ENCODE measurements at places on chromosomes 12 and 14.

DNA sequence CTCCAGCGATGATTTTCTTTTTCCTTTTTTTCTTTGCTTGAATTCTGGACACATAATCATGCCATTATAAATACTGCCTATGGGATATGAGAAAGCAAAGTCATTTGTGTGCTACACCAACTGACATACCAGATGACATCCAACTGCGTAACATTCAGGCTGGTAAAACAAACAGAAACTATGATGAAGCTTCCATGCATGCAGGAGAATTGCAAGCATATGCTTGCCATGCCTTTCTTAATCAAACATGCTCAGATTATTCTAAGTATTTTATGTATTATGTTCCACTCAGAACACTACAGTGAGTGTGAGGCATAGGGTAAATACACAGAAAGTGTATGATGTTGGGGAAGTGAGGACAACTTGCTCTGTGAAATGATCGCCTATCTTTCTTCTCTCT lies 97.4 kb downstream of the C12orf50 start:
- no peak for DNase-seq

GRCh38 chr14:105602243-105602750 lies 75.9 kb downstream of the TMEM121 start:
- DNase-seq, result no peak

DNA sequence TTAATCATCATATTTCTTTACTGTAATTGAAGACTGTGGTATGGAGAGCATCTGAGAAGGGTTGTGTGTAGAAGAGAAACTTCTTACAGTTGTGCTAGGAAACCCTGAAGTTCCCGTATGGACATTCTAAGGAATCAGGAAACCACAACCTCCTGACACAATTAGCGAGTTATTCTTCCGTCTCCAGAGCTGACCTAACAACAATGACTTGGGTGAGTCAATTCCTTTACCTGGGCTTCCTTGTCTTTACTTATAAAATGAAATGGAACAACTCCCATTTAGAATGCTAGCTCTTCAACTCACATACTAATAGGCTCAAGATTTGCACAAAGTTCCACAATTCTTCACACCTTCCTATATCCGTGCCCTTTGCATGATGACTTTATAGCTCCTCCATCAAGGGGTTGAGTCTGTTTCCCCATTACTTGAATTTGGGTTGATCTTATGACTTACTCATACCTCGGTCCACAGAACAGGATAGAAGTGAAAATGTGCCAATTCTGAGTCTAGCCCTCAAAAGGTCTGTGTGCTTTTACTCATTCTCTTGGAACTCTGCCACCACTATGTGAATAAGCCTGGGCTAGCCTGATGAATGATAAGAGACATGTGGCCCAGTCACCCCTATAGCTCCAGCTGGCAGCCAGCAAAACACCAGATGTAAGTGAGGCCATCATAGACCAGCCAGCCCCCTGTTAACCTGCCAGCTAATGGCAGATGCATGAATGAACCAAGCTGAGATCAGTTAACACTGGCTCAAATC lies 459.4 kb downstream of the ETNK1 start:
- DNase-seq, result no peak

DNA sequence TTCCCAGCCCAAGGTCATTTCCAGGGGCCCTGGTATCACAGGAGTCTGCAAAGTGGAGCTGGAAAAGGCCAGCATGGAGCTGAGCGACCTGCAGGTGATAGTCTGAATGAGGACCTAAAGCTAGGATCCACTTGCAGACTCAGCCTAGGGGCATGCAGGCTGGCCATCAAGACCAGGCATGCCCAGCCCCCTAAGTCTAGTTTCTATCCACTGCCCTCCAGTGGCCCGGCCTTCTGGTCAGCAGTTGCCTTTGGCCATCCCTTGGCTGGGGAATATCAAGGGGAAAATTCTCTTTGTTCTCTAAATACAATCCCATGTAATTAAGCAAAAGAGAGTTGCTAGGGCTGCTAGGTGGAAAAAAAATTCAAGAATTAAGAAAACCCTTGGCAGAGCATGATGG lies 96.3 kb upstream of the LHX5 start:
- no peak for DNase-seq

DNA sequence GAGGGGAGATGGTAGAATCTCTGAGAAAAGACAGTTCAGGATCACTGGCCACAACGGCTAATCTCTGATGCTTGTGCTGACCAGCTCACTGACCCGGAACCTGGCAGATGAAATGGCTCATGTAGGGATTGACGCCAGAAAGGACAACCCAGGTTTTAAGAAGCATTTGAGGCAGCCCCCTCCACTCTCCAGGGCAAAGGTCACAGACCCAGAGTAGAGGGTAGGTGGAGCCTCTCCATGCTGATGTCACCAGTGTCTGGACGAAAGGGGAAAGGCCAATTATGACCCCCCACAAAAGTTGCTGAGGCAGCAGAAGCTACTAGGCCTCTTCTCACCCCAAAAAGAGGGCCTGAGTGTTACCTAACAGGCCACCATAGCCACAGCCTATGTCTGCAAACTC lies 1.2 kb downstream of the METTL1 start:
- DNase-seq, result no peak

- DNase-seq, result no peak
Observed at GRCh38 chr14:69096781-69097475, 56.0 kb downstream of the DCAF5 start.

GRCh38 chr14:100533656-100534485 lies 53.3 kb downstream of the BEGAIN start:
- DNase-seq, result peak; percentile 5

GRCh38 chr12:113479590-113480335 lies 8.1 kb upstream of the LHX5 start:
- no peak for DNase-seq

- DNase-seq, result no peak
Observed at GRCh38 chr14:97891515-97891914, 1094.3 kb downstream of the VRK1 start.

- DNase-seq, result no peak
Observed at GRCh38 chr12:52369211-52369610, 1.9 kb upstream of the KRT85 start.

DNA sequence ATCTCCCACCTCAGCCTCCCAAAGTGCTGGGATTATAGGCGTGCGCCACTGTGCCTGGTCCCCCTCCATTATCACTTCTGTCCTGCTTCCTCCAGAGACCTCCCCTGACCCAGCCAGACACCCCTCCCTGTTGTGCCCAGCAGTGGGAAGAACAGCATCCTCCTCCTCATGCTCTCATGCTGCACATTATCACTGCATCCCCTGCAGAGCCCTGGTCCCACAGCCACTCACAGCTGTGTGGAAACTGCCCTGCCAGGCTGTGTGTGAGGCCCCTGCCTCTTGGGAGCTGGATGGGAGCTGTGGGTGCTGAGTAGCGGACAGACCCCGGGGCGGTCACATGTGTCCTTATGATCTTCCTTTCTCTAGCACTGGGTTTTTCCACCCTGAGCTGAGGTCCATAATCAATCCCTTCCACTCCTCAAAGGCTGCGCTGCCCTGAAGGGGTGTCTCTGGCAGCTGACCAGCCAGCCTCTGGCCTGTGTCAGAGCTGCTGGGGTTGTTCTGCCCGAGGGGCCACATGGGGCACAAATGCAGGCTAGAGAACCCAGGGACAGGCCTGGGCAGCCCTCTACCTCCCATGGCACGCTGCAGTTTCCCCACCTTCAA lies 9.2 kb downstream of the HIP1R start:
- no peak for DNase-seq

GRCh38 chr14:31953210-31953609 lies 123.9 kb upstream of the ARHGAP5 start:
- no peak for DNase-seq

DNA sequence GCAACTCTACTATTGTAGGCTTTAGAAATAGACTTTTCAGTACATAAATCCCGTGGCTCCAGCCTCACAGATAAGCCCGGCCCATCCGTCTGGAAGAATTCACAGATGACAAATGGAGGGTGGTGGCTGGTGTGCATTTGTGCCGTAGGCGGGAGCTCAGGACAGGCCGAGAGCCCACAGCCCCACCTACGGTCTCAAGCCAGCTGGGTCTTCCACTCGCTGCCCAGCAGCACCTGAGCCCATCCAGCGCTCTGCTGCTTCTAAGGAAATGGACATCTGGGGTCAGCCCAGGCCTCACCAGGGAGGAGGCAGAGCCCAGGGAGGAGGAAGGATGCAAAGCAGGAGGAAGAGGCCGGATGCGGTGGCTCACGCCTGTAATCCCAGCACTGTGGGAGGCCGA lies 72.8 kb downstream of the KIF26A start:
- no peak for DNase-seq

DNA sequence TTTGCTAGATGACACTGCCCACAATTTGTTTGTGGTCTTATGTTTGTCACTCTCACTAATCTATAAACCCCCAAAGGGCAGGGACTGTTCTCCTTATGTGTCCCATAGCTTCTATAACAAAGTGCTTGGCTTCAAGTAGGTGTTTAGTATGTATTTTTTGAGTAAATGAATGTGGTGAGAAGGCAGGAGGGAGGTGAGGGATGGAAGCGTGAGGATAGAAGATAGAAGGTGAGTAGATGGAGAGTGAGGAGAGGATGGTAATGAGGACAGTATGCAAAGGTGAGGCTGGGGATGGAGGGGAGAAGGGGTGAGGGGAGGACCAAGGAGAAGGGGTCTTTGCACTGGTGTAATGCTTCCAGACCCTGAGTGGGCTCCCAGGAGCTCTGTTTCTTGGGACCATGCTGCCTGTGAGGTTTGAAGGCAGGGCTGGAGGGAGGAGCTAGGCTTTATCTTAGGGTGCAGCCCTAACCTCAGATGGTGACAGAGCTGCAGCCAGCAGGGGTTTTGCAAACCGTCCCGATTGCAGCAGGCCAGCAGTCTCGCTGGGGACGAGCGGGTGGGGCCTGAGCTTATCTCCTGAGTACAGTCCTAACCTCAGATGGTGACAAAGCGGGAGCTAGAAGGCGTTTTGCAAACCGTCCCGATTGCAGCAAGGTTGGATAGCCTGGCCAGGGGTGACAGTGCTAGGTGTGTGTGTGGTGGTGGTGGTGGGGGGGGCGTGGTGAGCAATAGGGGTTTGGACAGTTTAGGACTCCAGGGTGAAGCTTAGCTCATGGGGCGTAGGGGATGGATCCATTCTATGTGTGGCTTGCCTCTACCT lies 6.5 kb downstream of the CEBPE start:
- no peak for DNase-seq

- DNase-seq, result no peak
Observed at GRCh38 chr12:68189821-68190242, 30.3 kb upstream of the IFNG start.

DNA sequence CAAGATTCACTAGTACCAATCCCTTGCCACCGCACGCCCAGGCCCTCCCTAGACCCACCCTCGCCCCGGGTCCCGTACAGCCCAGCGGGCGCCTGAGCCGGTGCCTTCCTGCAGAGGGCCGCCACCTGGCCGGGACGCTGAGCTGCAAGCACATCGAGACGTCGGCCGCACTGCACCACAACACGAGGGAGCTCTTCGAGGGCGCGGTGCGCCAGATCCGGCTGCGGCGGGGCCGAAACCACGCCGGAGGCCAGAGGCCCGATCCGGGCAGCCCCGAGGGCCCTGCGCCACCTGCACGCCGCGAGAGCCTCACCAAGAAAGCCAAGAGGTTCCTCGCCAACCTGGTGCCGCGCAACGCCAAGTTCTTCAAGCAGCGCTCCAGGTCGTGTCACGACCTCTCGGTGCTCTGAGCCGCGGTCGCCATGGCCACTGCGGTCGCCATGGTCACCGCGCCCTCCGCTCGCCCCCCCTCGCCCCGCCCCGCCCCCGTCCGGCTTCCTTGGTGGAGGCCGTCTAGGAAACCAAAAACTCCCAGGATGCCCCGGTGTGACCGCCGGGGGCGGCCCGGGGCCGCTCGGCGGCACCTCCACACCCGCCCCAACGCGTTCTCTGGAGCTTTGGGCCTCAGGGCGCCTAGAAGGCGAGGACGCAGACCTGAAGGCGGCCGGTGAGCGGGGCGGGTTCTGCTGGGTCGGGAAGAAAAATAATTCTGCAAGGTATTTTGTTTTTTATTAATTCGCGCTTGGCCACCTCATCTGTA lies 3.7 kb downstream of the REM2 start:
- DNase-seq, result peak; percentile 78

GRCh38 chr12:95429172-95429510 lies 44.8 kb upstream of the METAP2 start:
- DNase-seq, result no peak

DNA sequence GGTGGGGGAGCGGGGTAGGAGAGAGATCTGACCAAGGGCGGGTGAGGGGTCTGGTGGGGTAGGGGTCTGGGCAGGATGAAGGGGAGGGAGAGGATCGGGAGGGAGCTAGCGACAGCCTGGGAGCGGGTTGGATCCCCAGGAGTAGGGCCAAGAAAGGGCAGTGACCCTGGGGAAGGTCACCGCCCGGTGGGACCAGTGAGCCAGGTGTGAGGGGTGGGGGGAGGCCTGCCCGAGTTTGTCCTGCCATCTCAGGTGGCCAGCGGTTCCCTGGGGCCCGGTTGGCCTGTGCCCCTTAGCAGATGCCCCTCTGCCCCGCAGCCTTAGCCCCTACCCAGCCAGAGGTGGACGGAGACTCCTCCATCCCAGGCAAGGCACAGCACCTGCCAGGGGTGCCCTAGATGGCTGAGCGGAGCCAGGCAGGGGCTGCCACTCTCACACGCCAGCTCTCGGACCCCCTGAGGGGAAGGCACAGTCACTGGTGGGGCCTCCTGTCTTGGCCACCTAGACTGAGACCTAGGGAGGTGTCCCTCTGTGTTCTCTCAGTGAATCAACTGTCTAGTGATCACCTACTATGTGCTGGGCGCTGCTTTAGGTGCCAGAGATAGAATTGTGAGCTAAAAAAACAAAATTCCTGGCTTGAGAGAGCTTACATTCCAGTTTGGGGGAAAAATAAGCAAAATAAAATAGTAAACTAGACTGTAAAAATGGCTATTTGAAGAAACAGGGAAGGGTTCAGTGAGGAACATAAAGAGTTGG lies 629 bp upstream of the TTC7B start:
- DNase-seq, result no peak

DNA sequence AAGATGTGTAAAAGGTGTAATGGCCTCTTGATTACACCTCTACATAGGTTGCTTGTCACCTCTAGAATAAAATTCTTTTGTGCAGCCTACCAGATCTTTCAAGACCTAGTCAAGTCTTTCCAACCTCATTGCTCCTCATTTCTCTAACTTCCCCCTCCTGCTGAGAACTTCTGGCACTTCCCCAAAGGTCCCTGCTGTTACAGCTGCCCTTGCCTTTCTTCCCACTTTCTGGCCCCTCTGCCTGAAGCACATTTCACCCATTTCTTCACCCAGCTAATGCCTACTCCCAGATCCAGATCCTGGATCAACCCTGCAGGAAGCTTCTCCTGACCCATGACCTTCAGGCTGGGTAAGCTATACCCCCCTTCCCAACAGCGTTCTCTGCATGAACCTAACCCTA lies 1.5 kb downstream of the TSHR start:
- no peak for DNase-seq

- DNase-seq, result no peak
Observed at GRCh38 chr12:18430425-18431048, 169.2 kb downstream of the PIK3C2G start.

- DNase-seq, result no peak
Observed at GRCh38 chr12:24888813-24889212, 60.1 kb downstream of the BCAT1 start.

- DNase-seq, result no peak
Observed at GRCh38 chr14:67539116-67539515, 6.0 kb downstream of the PLEKHH1 start.

GRCh38 chr14:73714656-73715081 lies 485 bp upstream of the PNMA1 start:
- DNase-seq, result no peak

- DNase-seq, result no peak
Observed at GRCh38 chr12:66269757-66270383, 32.4 kb upstream of the HELB start.

Data from GM12892 (cell line).